ENCODE measurements at places on chromosomes 13 and 19.

GRCh38 chr19:18274781-18275356 is 617 bp upstream of the IQCN start:
- no peak for DNase-seq

DNA sequence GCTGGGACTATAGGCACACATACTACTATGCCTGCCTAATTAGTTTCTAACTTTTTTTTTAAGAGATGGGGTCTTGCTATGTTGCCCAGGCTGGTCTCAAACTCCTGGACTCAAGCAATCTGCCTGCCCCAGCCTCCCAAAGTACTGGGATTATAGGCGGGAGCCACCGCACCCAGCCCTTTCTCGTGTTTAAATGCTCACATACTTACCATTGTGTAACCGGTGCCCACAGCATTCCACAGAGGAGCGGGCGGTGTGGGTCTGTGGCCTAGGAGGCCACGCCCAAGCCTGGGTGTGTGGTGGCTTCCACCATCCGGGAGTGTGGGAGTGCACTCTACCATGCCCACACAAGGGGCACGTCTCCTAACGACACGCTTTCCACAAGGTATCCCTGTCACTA is 7.7 kb downstream of the LMNB2 start:
- DNase-seq, result no peak

DNA sequence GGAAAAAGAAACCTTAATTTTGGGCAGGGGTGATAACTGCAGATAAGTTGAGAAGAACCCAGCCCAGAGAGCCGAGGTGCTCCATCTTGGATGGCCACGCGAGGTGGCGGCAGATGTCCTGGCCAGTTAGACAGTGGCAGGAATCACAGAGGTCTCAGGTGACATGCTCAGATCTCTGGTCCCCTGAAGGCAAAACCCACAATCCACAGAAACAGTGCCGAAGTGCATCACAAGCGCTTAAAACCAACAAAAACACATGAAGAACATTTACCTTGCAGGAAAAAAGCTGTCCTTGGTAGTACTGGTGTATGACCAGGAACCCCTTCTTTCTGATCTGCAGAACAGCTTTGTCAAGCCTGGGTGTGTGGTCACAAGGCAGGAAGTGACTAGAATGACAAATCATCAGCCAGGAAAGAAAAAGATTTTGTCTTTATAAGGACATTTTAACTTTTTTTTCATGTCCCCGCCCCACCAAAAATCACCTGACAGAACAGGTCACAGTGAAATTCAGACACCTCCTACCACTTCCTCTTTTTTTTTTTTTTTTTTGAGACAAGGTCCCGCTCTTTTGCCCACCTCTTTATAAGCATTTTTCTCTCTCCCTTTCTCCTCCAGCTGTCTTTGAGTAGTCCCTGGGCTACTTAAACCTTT is at the start of gene LCP1:
TSS of gene LCP1 (minus strand) at position 338 of the 651 bp plus-strand sequence. CDS start 22,515 bp downstream, outside the sequence.
- peak; percentile 85 for DNase-seq

GRCh38 chr13:111039735-111040134 is 75.4 kb upstream of the ARHGEF7 start:
- DNase-seq, result no peak

DNA sequence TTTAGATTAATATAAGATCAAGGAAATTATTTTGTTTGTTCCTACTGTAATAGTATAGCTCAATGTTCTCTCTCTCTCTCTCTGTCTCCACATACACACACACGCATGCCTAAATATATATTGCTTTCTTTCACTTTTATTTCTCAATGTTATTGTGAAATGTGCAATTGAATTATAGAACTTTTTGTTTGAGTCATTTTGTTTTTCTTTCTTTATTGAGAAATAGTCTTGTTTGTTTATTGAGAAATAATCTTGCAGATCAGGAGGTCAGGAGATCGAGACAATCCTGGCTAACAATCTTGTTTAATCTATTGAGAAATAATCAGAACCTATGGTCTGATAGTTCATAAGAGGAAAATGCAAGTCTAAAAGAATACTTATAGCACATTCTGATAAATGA is 1581.3 kb downstream of the EFNB2 start:
- DNase-seq, result no peak

GRCh38 chr19:56681702-56682101 is 10.1 kb upstream of the ZNF835 start:
- DNase-seq, result no peak

GRCh38 chr13:19759669-19760068 is 23.1 kb downstream of the PSPC1 start:
- DNase-seq, result no peak

DNA sequence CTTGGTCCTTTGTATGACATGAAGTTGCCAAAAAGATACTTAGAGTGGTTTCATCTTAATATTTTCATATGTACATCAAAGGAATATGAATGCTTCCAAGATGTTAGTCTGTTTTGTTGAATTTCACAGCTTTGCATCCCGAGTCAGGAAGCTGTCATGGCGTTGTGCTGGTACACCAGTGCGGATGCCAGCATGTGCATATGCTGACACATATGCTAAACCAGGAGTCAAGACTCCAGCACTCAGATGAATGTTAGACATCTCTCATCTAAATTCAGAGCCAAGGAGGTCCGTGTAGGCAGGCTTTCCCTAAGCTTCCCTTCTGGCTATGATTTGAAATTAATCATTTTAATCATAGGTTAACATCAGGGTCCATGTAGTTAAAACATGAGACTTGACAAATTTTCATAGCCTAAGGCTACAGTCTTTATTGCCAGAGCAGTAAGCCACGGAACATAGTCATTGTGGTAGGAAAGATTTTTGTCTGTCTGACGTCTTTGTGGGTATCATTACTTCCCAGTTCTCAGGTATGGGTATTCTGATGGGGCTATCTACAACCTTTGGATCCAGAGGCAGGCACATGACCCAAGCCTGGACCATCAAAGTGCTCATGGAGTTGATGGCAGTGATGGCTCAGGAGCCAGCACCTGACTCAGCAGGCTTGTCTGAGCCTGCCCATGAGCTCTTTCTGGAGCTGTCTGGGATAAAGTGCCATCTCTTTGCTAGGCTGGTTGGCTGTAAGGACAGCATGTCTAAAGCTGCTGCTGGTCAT is 246.1 kb downstream of the KCNRG start:
- DNase-seq, result no peak

GRCh38 chr13:100789481-100789880 is 114.9 kb upstream of the TMTC4 start:
- DNase-seq, result no peak

DNA sequence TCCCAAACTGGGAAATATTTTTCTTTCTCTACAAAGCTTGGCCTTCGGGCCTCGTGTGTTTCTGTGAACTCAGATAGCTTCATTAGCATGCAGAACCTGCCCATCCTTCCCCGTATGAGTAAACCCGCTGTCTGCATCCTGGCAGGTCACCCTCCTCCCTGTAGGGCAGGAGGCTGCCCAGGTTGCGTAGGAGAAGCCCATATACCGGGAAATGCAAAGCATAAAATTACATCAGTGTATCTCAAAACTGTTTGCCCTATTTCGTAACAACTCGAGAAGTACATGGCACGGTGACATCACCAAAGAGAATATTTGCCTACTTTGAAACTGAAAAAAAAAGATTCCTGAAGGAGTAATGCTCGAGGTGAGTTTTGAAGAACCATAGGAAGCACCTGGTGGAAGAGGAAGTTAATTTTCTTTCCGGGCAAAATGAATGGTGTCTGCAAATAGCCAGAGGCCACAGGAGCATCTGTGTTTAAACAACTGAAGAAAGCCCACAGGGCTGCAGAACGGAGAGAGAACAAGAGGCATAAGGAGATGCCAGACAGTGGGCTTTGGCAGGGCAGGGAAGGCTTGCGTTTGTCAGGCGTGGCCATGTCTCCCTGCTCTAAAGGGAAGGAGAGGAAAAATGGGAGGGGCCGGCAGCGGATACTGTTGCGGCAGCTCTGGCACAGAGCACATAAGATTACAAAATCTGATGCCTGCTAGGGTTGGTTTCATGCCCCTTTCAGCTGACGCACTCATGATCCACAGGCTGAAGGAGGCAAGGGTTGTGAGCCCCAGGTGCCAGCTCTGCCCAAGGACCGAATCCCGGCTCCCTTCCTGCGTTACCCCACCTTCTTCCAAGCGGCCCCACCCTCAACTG is 81.4 kb downstream of the IRS2 start:
- DNase-seq, result no peak

DNA sequence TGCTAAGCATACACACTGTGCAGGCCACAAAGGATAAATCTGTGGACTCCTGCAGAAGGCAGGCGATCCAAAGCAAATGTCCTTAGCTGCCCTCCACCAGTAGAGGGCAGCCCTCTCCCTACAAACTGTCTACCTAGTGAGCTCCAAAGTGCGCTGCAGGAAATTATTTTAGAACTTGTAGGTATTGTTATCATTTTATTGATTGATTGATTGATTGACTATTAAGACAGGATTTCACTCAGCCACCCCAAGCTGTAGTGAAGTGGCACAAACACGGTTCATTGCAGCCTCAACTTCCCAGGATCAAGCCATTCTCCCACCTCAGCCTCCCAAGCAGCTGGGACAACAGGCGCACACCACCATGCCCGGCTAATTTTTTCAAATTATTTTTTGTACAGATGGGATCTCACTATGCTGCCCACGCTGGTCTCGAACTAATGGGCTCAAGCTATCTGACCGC is 37.3 kb downstream of the RNF6 start:
- DNase-seq, result peak; percentile 81

GRCh38 chr19:54271106-54271505 is 9.8 kb downstream of the LILRB2 start:
- DNase-seq, result no peak
